Activated CD8-positive, alpha-beta memory T cell treated with anti-CD3 and anti-CD28 coated beads for 1 hour (primary cell): ENCODE measurements at places on chromosomes 16 and 17.

DNA sequence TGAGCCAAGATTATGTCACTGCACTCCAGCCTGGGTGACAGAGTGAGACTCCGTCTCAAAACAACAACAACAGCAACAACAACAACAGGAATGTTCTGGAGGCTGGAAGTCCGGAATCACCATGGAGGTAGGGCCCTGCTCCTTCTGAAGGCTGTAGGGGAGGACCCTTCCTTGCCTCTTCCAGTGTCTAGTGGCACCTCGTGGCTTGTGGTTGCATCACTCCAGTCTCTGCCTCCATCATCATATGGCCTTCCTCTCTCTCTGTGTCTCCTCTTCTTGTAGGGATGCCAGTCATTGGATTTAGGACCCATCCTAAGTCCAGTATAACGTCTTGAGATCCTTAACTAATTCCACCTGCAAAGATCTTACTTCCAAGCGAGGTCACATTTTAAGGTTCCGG is 14.0 kb downstream of the NAGPA start:
- no peak for DNase-seq

DNA sequence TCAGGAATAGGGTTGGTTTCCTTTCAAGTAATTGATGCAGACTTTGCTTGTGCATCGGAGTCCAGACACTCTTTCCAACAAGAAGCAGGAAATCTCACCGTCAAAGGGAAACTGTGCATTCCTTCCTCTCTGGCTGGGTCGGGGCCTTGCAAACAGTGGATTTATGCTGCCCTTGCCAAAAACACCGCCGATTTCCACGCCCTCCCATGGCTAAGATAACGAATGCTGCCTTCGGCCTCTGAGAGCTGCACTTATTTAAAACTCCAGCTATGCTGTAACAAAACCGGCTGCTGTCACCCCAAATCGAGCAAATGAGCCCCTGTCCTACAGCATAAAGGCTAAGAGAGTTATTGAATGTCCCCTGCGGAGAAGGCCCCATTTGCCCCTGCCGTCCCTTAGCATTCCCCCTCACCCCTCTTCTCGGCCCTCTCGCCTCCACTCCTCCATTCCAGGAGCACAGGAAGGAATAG is 275.5 kb upstream of the IRX5 start:
- no peak for DNase-seq

- no peak for DNase-seq
Measured at GRCh38 chr16:67703626-67704025, 15.5 kb downstream of the GFOD2 start.

GRCh38 chr16:29315916-29316517 is 90.5 kb downstream of the NPIPB11 start:
- DNase-seq = no peak

- no peak for DNase-seq
Measured at GRCh38 chr16:3056336-3057180, 8.9 kb upstream of the IL32 start.

DNA sequence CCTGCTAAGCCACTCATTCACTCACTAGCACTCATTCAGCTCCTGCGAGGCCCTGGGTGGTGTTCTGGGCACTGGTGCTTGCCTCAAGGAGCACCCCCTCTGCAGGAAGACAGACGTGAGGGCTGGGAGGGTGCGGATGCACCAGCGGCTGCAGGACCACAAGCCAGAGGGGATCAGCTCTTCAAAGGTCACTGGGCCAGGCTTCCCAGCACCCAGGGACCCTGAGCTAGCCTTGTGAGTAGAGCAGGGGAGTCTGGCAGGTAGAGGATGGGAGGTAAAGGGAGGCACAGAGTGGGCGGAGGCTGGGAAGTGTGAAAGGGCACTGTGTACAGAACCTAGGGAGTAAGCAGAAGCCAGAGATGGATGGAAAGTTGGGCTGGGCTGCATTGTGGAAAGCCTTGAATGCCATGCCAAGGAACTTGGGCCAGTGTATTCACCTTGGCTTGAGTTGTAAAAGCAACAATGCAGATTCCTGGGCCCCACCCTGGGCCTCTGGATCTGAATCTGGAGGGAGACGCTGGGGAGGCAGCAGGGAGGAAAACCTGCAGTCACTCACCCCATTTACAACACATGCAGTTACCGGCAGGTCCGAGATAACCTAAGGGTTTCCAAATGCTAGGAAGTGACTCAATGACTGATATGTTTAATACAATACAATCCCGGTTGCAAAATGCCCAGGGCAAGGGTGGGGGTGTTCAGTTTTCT is 1.7 kb downstream of the IL4R start:
- no peak for DNase-seq

DNA sequence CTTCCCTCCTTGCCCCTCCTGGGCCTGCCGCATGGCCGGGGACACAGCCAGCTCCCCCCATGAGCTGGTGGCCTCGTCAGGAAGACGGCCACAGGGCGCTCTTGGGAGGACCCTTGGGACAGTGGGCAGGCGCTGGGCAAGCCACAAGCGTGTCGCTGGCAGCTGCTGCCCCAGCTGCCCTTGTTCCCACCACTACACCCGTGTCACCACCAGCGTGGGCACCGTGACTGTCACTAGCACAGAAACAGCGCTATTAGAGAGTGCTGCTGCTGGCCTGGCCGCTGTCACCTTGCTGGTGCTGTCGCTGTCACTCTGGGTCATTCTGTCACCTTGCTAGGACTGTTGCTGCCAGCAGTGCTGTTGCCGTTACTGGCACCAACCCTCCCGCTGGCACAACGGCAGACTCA is 47.2 kb downstream of the ZFPM1 start:
- no peak for DNase-seq

- DNase-seq = no peak
Measured at GRCh38 chr16:14586637-14587305, 43.3 kb downstream of the PARN start.

- DNase-seq = no peak
Measured at GRCh38 chr17:61634942-61635538, 44.0 kb upstream of the NACA2 start.

DNA sequence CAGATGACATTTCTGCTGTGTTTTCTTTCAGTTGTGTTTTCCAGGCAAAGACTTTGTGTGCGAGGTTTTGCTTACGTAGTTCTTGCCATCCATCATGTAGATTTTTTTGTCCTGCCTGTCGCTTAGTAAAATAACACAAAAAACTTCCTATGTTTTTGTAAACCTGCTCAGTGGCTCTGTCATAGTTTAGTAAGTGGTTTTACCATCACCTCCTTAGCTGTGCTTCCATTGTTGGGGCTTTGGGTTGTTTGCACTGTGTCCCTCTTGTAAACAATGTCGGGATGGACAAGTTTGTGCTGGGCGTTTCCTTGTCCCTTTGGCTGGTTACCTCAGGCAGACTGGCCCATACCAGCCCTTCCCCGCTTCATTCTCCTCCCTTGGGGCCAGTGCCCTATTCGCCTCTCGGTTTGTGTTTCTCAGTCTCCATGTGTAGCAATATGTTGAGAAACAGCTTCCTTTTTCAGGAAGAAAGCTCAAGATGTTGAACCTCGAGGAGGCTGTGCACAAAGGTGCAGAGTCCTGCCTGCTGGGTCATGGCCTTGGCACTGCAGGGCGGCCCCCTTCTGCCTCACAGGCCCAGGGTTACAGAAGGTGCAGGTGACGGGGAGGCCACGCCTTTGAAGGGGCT is 74.6 kb downstream of the KSR1 start:
- no peak for DNase-seq

GRCh38 chr17:14214271-14214670 is 22.4 kb downstream of the CDRT15 start:
- no peak for DNase-seq

- DNase-seq = no peak
Measured at GRCh38 chr16:22008215-22009059, 526 bp downstream of the MOSMO start.

GRCh38 chr16:87017371-87018012 is 299.7 kb downstream of the C16orf95 start:
- DNase-seq = no peak

GRCh38 chr17:45902892-45903346 is 8.6 kb downstream of the MAPT start:
- DNase-seq = no peak

DNA sequence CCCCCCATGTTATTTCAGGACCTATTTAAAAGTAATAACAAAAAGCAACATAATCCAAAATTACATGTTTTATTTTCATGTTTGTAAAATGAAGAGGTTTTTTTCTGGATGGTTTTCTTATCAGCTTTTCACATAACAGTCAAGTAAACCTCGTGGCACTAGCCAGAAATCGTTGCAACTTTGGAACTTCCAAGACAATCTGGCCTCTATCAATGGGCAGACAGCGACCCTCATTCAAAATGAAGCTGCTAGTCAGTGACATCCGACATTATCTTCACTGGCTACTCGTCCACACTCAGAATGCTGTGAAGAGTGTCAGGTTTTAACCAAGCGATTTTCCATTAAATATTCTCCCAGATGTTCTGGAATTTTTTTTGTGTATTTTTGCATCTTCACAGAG is 22.7 kb downstream of the ZNF652 start:
- no peak for DNase-seq

GRCh38 chr17:44930667-44931066 is 15.4 kb upstream of the GFAP start:
- DNase-seq = no peak

DNA sequence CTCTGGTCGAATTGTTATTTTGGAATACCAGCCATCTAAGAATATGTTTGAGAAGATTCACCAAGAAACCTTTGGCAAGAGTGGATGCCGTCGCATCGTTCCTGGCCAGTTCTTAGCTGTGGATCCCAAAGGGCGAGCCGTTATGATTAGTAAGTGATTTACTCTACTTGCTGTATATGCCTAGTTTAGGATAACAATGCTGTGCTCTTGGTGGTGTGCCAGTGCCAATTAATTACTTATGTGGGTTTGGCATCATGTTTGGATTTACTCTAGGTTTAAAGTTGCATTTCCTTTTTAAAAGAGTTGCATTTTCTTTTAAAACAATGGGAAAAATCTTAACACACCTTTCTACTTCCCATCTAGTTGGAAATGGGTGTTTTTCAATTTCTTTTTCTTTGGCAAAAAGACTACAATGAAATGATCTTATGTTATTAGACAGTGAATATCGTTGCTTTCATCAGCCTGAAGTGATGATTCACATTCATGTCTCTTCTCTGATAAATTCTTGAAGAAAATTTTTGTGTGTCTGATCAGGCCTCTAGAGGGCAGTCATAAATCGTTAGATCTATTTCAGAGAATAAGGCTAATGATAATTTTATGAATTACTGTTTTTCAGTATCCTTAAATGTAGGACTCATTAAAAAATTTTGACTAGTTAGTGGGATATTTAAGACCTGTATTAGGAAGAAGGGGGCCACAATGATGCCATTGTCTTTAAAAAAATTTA is 5.6 kb downstream of the SF3B3 start:
- DNase-seq = no peak

DNA sequence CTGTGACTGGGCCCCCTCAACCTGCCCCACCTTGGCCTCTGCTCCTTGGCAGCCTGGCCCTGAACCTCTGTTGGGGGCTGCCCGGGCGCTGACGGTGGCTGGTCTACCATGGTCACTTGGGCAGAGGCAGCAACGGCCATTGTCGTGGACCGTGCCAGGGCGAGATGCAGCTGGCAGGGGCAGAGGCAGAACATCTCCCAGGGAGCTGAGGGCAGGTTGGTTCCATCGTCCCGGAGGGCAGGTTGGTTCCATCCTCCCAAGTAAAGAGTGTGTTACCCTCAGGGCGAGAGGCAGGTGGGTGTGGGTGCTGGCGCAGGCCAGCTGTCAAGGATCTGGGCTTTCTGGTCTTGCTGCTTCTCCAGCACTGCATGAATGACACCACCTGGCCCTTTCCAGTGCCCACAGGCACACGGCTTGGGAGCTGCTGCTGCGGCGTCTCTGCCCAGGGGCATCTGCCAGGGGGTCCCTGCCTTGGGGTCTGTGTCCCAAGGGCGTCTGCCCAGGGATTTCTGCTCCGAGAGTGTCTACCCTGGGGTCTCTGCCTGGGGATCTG is 12.0 kb downstream of the ACSF3 start:
- DNase-seq = no peak

GRCh38 chr17:81073967-81074839 is 39.3 kb downstream of the BAIAP2 start:
- DNase-seq = no peak
